ENCODE measurements at places on chromosomes 6 and 20. TPM values are rescaled to one million over a fixed set of nuclear protein-coding genes. Genes with fewer than 3 reads are reported as not detected.
A peak's percentile ranks its signal among the peaks of the same experiment; 100 is the strongest.

GRCh38 chr6:33314515-33314942, 651 bp upstream of the TAPBP start:
- H3K4me1 ChIP-seq, result peaks cover 33% of the 10 kb centered on the region
- 0 out of 2 replicates have a peak, but pooled peaks cover 4% of the 10 kb centered on the region for H3K36me3 ChIP-seq
- no peaks in the 10 kb centered on the region for H3K27me3 ChIP-seq
- H3K27ac ChIP-seq, result peak overlapping the region; percentile 72

DNA sequence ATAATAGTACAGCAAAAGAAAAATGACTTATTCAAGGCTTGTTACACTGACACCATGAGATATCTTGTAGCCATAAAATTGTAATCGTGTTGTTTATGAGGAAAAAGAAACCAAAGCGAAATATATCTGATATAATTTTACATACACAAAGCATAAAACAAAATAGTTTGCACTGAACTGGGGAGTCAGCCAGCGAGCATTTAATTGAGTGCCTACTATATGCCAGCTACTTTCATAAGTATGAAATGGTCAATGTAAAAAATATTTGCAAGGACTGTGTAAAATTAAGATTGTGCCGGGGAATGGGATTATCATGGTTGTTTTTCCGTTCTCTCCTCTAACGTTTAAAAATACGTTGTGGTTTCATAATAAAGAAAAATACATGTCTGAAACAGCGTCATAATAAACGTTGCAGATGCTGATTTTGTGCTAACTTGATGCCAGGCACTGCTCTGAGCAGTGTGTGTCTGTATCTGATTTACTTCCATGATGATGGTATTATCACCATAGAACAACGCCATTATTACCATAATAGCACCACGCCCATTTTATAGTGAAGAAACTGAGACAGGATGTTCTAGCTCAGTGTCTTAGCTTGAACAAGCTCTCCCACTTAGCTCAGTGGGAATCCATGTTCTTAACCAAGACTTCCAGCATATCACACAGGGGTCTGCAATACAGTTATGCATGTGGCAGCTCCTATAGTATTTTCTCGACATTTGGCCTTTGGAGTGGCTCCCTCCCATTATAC, 144.6 kb downstream of the BCAS1 start:
- H3K27me3 ChIP-seq, result no peaks in the 10 kb centered on the region
- H3K36me3 ChIP-seq, result no peaks in the 10 kb centered on the region
- H3K27ac ChIP-seq, result peak overlapping the region; percentile 93
- peaks cover 62% of the 10 kb centered on the region for H3K4me1 ChIP-seq

- H3K4me1 ChIP-seq, result no peaks in the 10 kb centered on the region
- H3K27ac ChIP-seq, result no peak overlapping the region
- H3K4me3 ChIP-seq, result no peak overlapping the region
- no peaks in the 10 kb centered on the region for H3K27me3 ChIP-seq
- no peak for DNase-seq
Measured at GRCh38 chr20:41361757-41362747, 4.6 kb downstream of the EMILIN3 start.

GRCh38 chr20:51487565-51488268, 54.8 kb downstream of the NFATC2 start:
- peaks cover 24% of the 10 kb centered on the region for H3K4me1 ChIP-seq
- peak overlapping the region; percentile 57 for H3K4me3 ChIP-seq
- H3K27me3 ChIP-seq, result no peaks in the 10 kb centered on the region
- DNase-seq, result peak; percentile 93

DNA sequence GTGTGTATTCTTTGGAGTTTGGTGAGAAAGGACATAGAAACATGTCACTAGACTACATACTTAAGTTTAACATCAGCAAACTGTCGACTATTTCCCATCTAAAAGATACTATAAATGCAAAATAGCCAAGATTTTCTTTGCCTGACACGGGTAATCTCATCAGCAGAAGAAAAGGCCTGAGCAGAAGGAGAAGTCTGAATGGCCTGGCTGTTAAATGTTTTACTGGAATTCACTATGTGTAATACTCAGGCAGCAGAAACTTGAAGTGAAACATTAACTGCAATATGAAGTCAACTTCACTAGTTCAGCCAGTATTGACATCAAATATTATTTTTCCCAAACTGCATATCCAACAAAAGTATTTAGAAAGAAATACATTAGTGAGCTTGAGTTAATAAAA, 6.4 kb upstream of the DSE start:
- no peaks in the 10 kb centered on the region for H3K36me3 ChIP-seq
- H3K27ac ChIP-seq, result no peak overlapping the region
- H3K4me1 ChIP-seq, result peaks cover 4% of the 10 kb centered on the region
- H3K27me3 ChIP-seq, result no peaks in the 10 kb centered on the region

GRCh38 chr20:15248618-15249395, 911.4 kb upstream of the FLRT3 start:
- no peaks in the 10 kb centered on the region for H3K27me3 ChIP-seq
- H3K4me1 ChIP-seq, result no peaks in the 10 kb centered on the region
- H3K27ac ChIP-seq, result no peak overlapping the region
- H3K36me3 ChIP-seq, result no peaks in the 10 kb centered on the region
- DNase-seq, result no peak

GRCh38 chr6:68975816-68976215, 340.7 kb downstream of the ADGRB3 start:
- H3K36me3 ChIP-seq, result no peaks in the 10 kb centered on the region
- no peak for DNase-seq
- no peak overlapping the region for H3K4me3 ChIP-seq
- no peaks in the 10 kb centered on the region for H3K27me3 ChIP-seq
- H3K4me1 ChIP-seq, result no peaks in the 10 kb centered on the region

- no peaks in the 10 kb centered on the region for H3K27me3 ChIP-seq
- 0 out of 2 replicates have a peak overlapping the region, but pooled peaks have one; percentile 5 for H3K27ac ChIP-seq
- H3K4me1 ChIP-seq, result peaks cover 10% of the 10 kb centered on the region
- H3K4me3 ChIP-seq, result peak overlapping the region; percentile 65
- no peaks in the 10 kb centered on the region for H3K36me3 ChIP-seq
Measured at GRCh38 chr6:28606424-28607391, 81.0 kb downstream of the GPX5 start.

GRCh38 chr20:39936401-39936800, 752.6 kb downstream of the MAFB start:
- H3K27ac ChIP-seq, result no peak overlapping the region
- H3K36me3 ChIP-seq, result no peaks in the 10 kb centered on the region
- no peak overlapping the region for H3K4me3 ChIP-seq

DNA sequence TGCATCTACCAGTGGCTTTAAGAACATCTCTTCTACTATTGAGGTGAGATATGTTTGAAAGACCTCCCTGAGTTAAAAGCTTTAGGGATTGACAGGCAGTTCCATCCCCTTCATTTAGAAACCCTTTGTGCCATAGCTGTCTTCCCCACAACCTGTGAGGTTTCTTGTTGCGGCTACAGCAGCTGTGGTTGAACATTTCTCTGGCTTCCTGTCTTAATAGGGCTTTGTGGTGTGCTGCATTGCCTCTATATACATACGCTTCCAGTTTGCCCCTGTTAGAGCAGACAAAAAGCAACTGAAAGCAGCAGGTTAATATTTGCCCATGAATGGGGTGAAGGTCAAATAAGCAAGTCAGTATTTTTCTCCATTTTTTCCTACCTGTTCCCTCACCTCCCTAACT, 210.2 kb downstream of the TMEM200A start:
- no peaks in the 10 kb centered on the region for H3K36me3 ChIP-seq
- H3K27me3 ChIP-seq, result no peaks in the 10 kb centered on the region
- no peak overlapping the region for H3K27ac ChIP-seq
- H3K4me1 ChIP-seq, result no peaks in the 10 kb centered on the region
- DNase-seq, result no peak

DNA sequence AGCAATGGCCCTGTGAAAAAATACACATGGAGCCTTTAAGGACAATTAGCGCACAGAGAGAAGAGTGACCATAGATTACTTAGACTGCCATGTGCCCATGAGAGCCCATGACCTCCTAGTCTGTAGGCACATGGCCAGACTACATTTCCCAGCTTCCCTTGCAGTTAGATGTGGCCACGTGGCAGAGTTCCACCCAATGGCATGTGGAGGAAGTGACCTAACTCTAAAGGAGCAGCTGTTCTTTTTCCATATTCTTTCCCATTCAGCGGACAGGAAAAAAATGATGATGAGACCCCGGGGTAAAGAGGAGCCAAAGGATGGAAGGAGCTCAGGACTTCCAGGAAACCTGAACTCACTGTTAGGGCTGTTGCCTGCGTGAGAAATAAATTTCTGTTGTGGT, 116.6 kb downstream of the CBLN4 start:
- no peaks in the 10 kb centered on the region for H3K36me3 ChIP-seq
- no peak for DNase-seq
- no peak overlapping the region for H3K4me3 ChIP-seq
- H3K27me3 ChIP-seq, result no peaks in the 10 kb centered on the region

BEND3 gene
- total RNA-seq, result 3.8 TPM

EPPIN gene
- total RNA-seq, result not detected

RFX6 gene
- total RNA-seq, result not detected

SPATS1 gene
- not detected for total RNA-seq

ROMO1 gene
- total RNA-seq, result 271 TPM

TBX18 gene
- total RNA-seq, result not detected

TOMM34 gene
- total RNA-seq, result 65.9 TPM

ERVFRD-1 gene
- not detected for total RNA-seq
